Motor neuron (in vitro differentiated cells): ENCODE measurements at places on chromosomes 3 and 15. TPM values are rescaled to one million over a fixed set of nuclear protein-coding genes. Genes with fewer than 3 reads are reported as not detected.

Gene FRMD4B
- total RNA-seq: 18.6 and 19.0 TPM in 2 replicates

Gene KLHL40
- total RNA-seq: 0.54 TPM in 1 of 2 replicates, not detected in the other

Gene TUSC7
- total RNA-seq: 7.9 and 9.4 TPM in 2 replicates

Gene MAGEL2
- 7.6 and 7.9 TPM in 2 replicates for total RNA-seq

Gene INSYN1
- total RNA-seq: 0.70 and 1.1 TPM in 2 replicates

Gene PRR20G
- total RNA-seq: 0.84 TPM in 1 of 2 replicates, not detected in the other

Gene C3orf22
- 0.15 and 0.22 TPM in 2 replicates for total RNA-seq

Gene MUC4
- 0.63 and 0.73 TPM in 2 replicates for total RNA-seq

Gene IGDCC3
- 0.66 and 1.4 TPM in 2 replicates for total RNA-seq

Gene CHCHD6
- 65.3 and 69.0 TPM in 2 replicates for total RNA-seq

Gene SUCNR1
- 20.3 and 40.7 TPM in 2 replicates for total RNA-seq

Gene ACTRT3
- total RNA-seq: 0.36 TPM in 1 of 2 replicates, not detected in the other

Gene GOLGA8G
- 0.57 and 0.83 TPM in 2 replicates for total RNA-seq

Gene CCR1
- 0.15 TPM in 1 of 2 replicates, not detected in the other for total RNA-seq

Gene GOLGA6L4
- 4.4 and 5.8 TPM in 2 replicates for total RNA-seq

Gene FOXL2
- 0.05 TPM in 1 of 2 replicates, not detected in the other for total RNA-seq

Gene CHRM5
- total RNA-seq: 0.05 and 0.31 TPM in 2 replicates

Gene MAGI1
- 50.6 and 60.8 TPM in 2 replicates for total RNA-seq

Gene SRPRB
- total RNA-seq: 52.1 and 52.2 TPM in 2 replicates

Gene MYZAP
- 0.76 and 0.97 TPM in 2 replicates for total RNA-seq

Gene COL7A1
- total RNA-seq: 9.7 and 11.3 TPM in 2 replicates
